ENCODE measurements at places on chromosomes 12 and 14. TPM values are rescaled to one million over a fixed set of nuclear protein-coding genes. Genes with fewer than 3 reads are reported as not detected.

- DNase-seq, result no peak
- no peaks in the 10 kb centered on the region for H3K27me3 ChIP-seq
- H3K4me1 ChIP-seq, result peaks cover 5% of the 10 kb centered on the region
- no peaks in the 10 kb centered on the region for H3K36me3 ChIP-seq
Observed at GRCh38 chr14:35420036-35420811, 15.7 kb upstream of the NFKBIA start.

GRCh38 chr14:93017898-93018297, 94.9 kb downstream of the CHGA start:
- peak overlapping the region; percentile 52 for H3K27ac ChIP-seq
- H3K4me1 ChIP-seq, result peaks cover 17% of the 10 kb centered on the region
- no peak for DNase-seq
- H3K36me3 ChIP-seq, result no peaks in the 10 kb centered on the region
- no peak overlapping the region for H3K4me3 ChIP-seq

GRCh38 chr12:40727774-40728483, 35.7 kb downstream of the CNTN1 start:
- DNase-seq, result no peak
- no peaks in the 10 kb centered on the region for H3K36me3 ChIP-seq
- H3K4me3 ChIP-seq, result no peak overlapping the region
- H3K4me1 ChIP-seq, result no peaks in the 10 kb centered on the region
- no peak overlapping the region for H3K27ac ChIP-seq

- DNase-seq, result no peak
- no peaks in the 10 kb centered on the region for H3K27me3 ChIP-seq
- no peaks in the 10 kb centered on the region for H3K36me3 ChIP-seq
- peak overlapping the region; percentile 94 for H3K4me3 ChIP-seq
Observed at GRCh38 chr12:80936353-80936641, 1.4 kb downstream of the LIN7A start.

DNA sequence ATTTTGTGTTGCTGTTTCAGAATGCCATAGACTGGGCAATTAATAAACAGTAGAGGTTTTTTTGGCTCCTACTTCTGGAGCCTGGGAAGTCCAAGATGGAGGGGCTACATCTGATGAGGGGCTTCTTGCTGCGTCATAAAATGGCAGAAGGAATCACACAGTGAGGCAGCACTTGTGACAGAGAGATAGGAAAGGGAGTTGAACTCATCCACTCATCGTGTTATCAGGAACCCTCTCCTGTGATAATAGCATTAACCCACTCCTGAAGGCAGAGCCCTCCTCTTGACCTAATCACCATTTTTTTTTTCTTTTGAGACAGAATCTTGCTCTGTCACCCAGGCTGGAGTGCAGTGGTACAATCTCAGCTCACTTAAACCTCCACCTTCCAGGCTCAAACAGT, 9.7 kb downstream of the TDG start:
- no peak overlapping the region for H3K4me3 ChIP-seq
- peaks cover 22% of the 10 kb centered on the region for H3K36me3 ChIP-seq
- H3K27ac ChIP-seq, result no peak overlapping the region
- DNase-seq, result no peak

Gene ZNF10
- total RNA-seq, result 5.6 TPM

Gene REM2
- total RNA-seq, result 0.14 TPM

Gene FITM1
- total RNA-seq, result 6.4 TPM

Gene KCNA5
- total RNA-seq, result 0.09 TPM

Gene VDR
- 0.42 TPM for total RNA-seq

Gene GLIPR1L2
- 0.25 TPM for total RNA-seq

Gene ARMH4
- 3.2 TPM for total RNA-seq

Gene C1QL4
- not detected for total RNA-seq

Gene NGB
- total RNA-seq, result not detected

Gene WIF1
- total RNA-seq, result not detected

Gene CNTN1
- 0.25 TPM for total RNA-seq

Gene HPD
- 31.3 TPM for total RNA-seq

All from liver (tissue), 10 donors.